NCI-H524 (cell line): ENCODE measurements at places on chromosomes 3 and 15.
A peak's percentile ranks its signal among the peaks of the same experiment; 100 is the strongest.

DNA sequence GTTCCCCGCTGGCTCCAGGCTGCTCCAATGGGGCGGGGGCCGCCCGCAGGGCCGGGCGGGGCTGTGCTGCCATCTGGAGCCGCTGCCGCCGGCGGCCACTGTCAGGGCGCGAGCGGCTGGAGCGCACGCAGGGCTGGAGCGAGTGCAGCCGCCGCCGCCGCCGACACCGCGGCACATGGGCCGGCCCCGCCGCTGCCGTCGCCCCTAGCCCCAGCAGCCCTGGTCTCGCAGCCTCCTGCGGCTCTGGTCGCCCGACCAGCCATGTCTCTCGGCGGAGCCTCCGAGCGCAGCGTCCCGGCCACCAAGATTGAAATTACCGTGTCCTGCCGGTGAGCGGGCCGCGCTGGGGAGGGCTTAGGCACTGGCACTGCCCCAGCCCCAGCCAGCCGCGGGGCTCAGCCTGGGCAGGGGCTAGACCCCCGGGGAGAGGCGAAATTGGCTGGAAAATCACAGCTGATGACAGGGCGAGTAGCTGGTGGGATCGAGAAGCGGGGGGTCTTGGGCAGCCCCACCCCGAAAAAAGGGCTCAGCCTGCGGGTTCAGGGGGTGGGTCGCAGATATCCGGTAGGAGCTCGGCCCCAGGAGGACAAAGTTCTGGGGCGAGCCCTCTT lies at the start of gene CPNE9:
Gene CPNE9, plus strand, starts transcription at position 98 of the 611 bp plus-strand sequence. Its CDS starts 164 bp downstream, at position 262.
- peak; percentile 7 for DNase-seq

DNA sequence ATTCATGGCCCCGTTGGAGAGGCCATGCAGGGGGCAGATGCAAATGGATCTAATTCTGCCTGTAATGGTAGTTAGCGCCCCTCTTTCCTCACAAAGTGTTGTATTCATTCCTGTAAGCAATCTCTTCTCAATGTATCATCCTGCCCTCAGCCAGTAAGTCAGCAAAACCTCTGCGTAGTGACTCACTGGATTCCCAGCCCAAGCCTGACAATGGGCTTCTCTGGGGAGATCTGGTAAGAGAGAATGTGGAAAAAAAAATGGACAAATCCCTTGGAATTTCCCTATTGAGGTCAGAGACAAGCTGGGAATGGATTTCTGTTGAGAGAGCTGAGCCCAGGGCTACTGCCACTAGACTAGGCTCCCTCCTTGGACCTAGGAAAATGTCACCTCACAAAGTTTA lies 25.4 kb downstream of the ADPGK start:
- no peak for DNase-seq

- DNase-seq = no peak
These were observed 8.6 kb downstream of the ILDR1 start for GRCh38 chr3:122013448-122013925.

DNA sequence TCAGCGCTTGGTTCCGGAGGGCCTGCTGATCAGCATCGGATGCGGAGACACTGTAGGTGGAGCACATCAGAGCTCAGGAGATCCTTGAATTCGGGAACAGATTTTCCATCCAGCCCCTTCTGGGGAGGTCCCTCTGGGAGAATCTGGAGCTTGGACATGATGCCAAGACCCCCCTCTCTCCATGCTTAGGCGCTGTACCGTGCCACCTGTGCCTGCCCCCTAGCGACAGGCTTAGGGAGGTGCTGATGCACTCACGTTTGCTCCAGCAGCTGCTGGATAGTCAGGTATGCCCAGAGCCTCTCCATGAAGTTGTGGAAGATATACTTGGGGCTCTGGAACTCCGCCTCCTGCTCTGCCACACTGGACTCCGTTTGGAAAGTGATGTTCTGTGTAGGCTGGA lies 9.7 kb downstream of the ITIH4 start:
- peak; percentile 30 for DNase-seq

DNA sequence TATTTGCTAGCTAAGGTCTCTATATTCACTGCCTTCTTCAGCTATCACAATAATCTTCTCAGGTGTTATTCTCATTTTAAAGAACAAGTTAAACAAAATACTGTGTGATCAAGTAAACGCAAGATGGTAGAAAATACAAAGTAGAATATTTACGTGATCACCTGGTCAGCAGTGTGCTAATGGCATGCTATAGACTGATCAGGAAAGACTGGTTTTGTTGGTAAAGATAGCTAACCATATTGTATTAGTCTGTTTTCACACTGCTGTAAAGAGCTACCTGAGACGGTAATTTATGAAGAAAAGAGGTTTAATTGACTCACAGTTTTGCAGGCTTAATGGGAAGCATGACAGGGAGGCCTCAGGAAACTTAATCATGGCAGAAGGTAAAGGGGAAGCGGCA lies 50.4 kb downstream of the ZBTB38 start:
- no peak for DNase-seq

- DNase-seq = no peak
These were observed 16.9 kb upstream of the CPEB1 start for GRCh38 chr15:82664021-82664420.
